Suprapubic skin (tissue), 4 donors: ENCODE measurements at places on chromosomes 1 and 21. TPM values are rescaled to one million over a fixed set of nuclear protein-coding genes. Genes with fewer than 3 reads are reported as not detected.
A peak's percentile ranks its signal among the peaks of the same experiment; 100 is the strongest.

Gene C4BPA
- total RNA-seq: not detected

Gene KCNE2
- total RNA-seq: not detected

Gene SPRR5
- total RNA-seq: 17.8 TPM

Gene FMN2
- 0.11 TPM for total RNA-seq

Gene TSPAN1
- 4.4 TPM for total RNA-seq

Gene TXNIP
- total RNA-seq: 8,649 TPM

Gene TGFBR3
- 98.3 TPM for total RNA-seq

Gene TENT5C
- total RNA-seq: 5.0 TPM

Gene ATP6V1G3
- total RNA-seq: not detected

GRCh38 chr1:112006416-112007025 is 17.1 kb upstream of the KCND3 start:
- H3K4me3 ChIP-seq: no peak overlapping the region
- H3K4me1 ChIP-seq: peaks cover 2% of the 10 kb centered on the region
- no peaks in the 10 kb centered on the region for H3K36me3 ChIP-seq
- DNase-seq: no peak
- no peak overlapping the region for H3K27ac ChIP-seq
- peaks cover 8% of the 10 kb centered on the region for H3K27me3 ChIP-seq

DNA sequence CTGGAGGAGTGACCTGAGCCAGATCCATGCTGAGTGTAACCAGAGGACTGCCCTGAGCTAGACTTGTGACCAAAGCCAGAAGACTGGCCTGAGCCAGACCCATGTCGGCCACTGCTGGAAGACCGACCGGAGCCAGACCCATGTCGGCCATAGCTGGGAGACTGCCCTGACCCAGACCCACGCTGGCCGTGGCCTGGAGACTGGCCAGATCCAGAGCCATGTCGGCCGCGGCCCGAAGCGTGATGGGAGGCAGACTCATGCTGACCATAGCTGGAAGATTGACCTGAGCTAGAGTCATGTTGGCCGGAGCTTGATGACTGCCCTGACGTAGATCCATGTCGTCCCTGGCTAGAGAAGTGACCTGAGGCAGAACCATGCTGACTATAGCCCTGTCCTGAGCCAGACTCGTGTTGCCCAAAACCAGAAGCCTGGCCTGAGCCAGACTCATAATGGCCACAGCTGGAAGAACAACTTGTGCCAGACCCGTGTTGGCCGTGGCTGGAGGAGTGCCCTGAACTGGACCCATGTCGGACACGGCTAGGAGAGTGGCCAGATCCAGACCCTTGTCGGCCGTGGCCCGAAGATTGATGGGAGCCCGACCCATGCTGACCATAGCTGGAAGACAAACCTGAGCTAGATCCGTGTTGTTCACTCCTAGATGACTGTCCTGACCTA is 5.1 kb downstream of the HRNR start:
- no peak overlapping the region for H3K27ac ChIP-seq
- no peaks in the 10 kb centered on the region for H3K4me1 ChIP-seq
- H3K4me3 ChIP-seq: no peak overlapping the region
- H3K36me3 ChIP-seq: no peaks in the 10 kb centered on the region
- peak; percentile 70 for DNase-seq
- no peaks in the 10 kb centered on the region for H3K27me3 ChIP-seq

DNA sequence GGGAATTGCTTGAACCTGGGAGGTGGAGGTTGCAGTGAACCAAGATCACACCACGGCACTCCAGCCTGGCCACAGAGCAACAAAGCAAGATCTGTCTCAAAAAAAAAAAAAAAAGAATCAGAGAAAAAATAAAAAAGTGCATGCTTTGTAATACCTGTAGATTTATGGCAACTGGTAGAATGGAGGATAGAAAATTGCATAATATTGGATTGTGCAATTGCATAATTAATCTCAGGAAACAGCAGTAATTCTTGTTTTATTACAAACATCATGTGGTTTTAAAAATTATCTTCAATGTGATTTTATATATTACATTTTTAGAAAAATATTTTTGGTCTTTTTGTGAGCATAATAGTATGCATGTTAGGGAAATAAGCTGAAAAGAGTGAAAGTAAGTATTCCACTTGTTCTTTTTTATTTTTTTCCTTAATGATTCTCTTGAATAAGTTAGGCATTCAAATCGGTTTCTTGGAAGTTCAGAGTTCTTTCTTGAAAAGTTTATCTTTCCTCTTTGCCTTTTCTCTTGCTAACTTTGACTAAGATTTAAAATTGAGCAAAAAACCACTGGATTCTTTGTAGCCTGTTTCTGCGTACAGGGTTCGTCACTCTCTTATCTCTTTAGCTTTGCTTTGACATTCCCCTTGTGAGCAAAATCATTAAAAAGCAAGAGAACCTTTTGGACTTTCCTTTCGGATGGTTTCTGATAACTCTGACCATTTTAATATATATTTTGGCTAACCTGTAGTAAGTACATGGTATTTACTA is 127.5 kb upstream of the ADAMTS5 start:
- H3K27ac ChIP-seq: no peak overlapping the region
- no peak overlapping the region for H3K4me3 ChIP-seq
- H3K36me3 ChIP-seq: no peaks in the 10 kb centered on the region
- H3K27me3 ChIP-seq: no peaks in the 10 kb centered on the region

DNA sequence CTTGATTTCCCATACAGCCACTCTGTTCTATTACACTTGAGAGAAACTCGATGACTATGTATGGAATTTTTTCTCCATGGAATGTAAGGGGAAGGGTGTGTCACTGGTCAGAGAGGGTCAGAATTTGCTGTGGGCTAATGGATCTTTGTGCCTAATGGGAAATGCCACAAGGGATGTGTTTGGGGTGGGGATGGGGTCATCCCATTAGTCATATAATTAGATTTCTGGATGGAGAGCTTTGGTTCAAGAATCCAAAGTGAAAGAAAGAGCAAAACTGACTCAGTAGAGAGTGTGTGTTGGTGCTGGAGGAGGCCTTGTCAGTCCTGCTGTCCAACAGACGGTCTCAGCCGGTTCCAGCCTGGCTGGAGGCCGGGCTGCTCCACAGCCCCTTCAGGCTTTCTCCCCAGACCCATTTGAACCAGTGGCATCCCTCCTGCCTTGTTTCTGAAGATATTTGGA is 86.4 kb downstream of the LAMC2 start:
- H3K4me3 ChIP-seq: no peak overlapping the region
- H3K27me3 ChIP-seq: no peaks in the 10 kb centered on the region
- H3K36me3 ChIP-seq: no peaks in the 10 kb centered on the region
- peak overlapping the region; percentile 25 for H3K27ac ChIP-seq
- no peak for DNase-seq

DNA sequence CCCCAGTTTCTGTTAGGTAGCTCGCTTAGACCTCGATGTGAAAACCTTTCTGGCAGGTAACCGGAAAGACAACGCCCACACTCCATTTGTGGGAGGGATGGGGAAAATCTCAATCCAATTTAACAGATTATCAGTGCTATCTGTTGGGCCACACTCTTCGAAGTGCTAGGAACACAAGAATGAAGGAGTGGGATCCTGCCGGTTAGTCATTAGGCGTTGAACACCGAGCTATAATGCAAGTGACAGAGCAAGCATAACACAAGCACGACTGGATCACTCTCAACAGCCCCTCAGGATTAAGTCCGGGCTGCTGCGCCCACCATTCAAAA is 531 bp downstream of the SNIP1 start:
- H3K4me1 ChIP-seq: peaks cover 32% of the 10 kb centered on the region
- peak; percentile 62 for DNase-seq
- no peaks in the 10 kb centered on the region for H3K27me3 ChIP-seq
- H3K4me3 ChIP-seq: peak overlapping the region; percentile 85
- peaks cover 9% of the 10 kb centered on the region for H3K36me3 ChIP-seq

DNA sequence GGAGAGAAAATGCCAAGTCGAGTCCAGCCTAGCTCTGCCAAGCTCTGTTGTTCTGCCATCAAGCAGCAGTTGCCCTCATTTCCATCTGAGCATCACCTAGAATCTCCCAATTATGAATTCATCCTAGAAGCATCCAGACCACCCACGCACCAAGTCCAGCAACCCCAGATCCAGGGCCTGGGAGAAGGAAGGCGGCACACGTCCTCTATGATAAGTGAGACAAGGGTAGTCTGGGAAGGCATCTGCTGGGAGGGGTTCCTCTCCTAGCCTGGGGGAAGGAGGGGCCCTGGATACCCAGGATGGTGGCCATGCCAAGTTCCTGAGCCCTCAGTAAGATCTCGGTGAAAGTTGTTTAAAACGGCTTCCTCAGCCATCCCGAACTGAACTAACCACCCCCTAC is 70.7 kb downstream of the VWA5B1 start:
- H3K36me3 ChIP-seq: no peaks in the 10 kb centered on the region
- no peak overlapping the region for H3K27ac ChIP-seq

DNA sequence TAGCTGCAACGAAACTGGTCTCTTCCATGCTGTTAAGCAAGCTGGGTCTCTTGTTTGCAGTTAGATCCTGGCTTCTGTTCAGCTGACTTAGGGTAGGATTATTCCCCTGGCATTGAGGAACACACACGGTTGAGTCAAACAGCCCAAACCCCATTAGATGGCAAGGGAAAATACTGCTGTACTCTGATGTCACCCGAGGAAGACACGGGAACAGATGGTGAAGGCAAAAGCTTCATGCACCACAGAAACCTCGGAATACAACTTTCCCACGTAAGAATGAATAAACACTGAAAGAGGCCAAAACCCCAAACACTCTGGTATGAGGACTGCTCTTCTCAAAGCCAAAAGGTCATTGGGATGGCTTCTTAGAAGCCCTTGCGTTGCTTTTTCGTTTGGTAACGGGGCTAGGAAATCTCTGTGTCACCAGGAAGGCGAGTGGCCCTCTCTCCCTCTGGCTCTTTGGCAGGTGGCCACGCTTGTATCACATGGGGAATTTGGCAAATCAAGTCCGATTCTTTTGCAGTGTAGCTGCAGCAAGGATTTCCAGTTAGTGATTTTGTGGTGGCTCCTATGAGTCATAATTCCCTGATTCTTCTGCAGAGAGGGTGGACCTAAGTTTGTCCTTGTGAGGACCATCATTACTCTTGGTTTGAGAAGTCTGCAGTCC is 16.7 kb upstream of the LYST start:
- no peaks in the 10 kb centered on the region for H3K36me3 ChIP-seq
- DNase-seq: peak; percentile 95
- peak overlapping the region; percentile 79 for H3K27ac ChIP-seq

DNA sequence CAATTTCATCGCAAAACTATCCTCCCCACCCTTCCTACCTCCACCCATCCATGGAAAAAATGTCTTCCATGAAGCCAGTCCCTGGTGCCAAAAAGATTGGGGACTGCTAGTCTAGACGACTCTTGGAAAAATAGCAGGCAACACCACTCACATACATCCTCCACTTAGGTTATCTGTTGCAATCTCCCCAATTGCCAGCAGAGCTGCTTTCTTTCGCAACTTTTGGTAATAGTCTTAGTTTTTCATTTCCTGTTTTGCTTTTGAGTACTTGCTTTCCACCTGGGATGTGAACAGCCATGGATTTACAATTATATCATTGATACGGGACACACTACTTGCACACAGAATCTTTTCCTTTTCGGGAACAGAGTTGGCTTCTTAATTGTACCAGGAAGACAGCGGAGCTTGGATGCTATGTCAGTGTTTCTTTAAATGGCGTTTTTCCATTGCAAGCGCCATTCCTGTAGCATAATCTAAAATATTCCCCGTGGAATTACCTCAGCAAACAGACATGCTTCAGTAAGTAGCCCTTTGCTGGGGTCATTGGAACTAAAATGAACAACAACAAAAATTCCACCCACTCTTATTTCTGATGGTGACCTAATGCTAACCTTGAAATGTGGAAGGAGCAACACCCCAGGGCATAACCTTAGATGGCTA is 183.3 kb upstream of the ADGRL2 start:
- no peaks in the 10 kb centered on the region for H3K36me3 ChIP-seq
- H3K4me3 ChIP-seq: no peak overlapping the region
- no peak for DNase-seq
- H3K4me1 ChIP-seq: no peaks in the 10 kb centered on the region
- H3K27ac ChIP-seq: no peak overlapping the region
- H3K27me3 ChIP-seq: no peaks in the 10 kb centered on the region

GRCh38 chr1:197065559-197065958 is 1.5 kb downstream of the F13B start:
- H3K36me3 ChIP-seq: no peaks in the 10 kb centered on the region
- no peak overlapping the region for H3K4me3 ChIP-seq
- no peak for DNase-seq
- no peaks in the 10 kb centered on the region for H3K27me3 ChIP-seq
- H3K27ac ChIP-seq: no peak overlapping the region

- peaks cover 41% of the 10 kb centered on the region for H3K36me3 ChIP-seq
- no peak overlapping the region for H3K27ac ChIP-seq
Measured at GRCh38 chr1:19309123-19309813, 2.7 kb downstream of the AKR7A2 start.

DNA sequence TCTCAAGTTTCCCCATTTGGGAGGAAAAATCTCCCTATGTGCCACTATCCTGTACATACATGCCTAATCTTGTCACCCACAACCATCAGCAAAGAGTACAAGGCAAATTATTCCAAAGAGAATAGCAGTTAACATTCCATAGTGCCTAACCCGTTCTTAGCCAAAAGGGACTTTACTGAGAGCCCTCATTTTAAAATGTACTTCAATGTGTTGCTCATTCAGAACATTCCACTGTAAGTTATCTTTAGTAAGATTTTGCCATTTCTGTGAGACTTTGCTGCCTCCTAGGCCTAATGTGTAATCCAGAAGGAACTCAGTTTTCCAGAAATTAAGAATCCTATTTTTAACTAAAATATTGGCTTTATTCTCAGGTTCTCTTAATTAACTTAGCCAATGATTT is 11.3 kb upstream of the MRPL55 start:
- H3K4me1 ChIP-seq: peaks cover 16% of the 10 kb centered on the region
- no peaks in the 10 kb centered on the region for H3K27me3 ChIP-seq
- no peak for DNase-seq

GRCh38 chr1:156236164-156236563 is 5.8 kb upstream of the BGLAP start:
- no peak overlapping the region for H3K27ac ChIP-seq
- DNase-seq: no peak
- no peak overlapping the region for H3K4me3 ChIP-seq
- peaks cover 68% of the 10 kb centered on the region for H3K36me3 ChIP-seq
- H3K4me1 ChIP-seq: peaks cover 5% of the 10 kb centered on the region

DNA sequence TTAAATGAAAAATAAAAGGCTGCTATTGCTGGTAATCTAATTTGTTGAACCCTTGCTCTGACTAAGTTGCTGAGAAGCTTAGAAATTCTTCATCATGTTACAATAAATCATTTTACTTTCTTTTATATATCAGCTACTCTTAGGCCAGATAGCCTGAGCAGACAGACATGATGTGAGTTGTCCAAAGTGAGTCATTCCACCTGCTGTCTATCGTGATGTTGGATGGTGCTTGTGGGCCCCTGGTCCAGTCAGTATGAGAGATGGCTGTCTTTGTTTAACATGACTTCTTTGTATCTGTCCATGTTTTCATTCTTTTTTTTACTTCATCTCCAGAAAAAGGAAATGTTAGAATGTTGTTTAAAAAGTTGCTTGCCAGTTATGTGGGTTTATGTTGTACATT is 188.8 kb downstream of the ADGRL2 start:
- no peaks in the 10 kb centered on the region for H3K27me3 ChIP-seq
- no peak overlapping the region for H3K4me3 ChIP-seq
- H3K27ac ChIP-seq: no peak overlapping the region
- no peaks in the 10 kb centered on the region for H3K4me1 ChIP-seq
- peaks cover 10% of the 10 kb centered on the region for H3K36me3 ChIP-seq

- H3K36me3 ChIP-seq: no peaks in the 10 kb centered on the region
- H3K27me3 ChIP-seq: no peaks in the 10 kb centered on the region
- H3K4me1 ChIP-seq: no peaks in the 10 kb centered on the region
- H3K27ac ChIP-seq: no peak overlapping the region
- no peak overlapping the region for H3K4me3 ChIP-seq
Measured at GRCh38 chr1:78146205-78146771, 100.5 kb downstream of the GIPC2 start.
